Kidney (tissue), 22 donors: ENCODE measurements at places on chromosomes 1 and 21.

GRCh38 chr1:54861070-54861761 lies 25.8 kb downstream of the DHCR24 start:
- no peaks in the 10 kb centered on the region for H3K36me3 ChIP-seq
- no peaks in the 10 kb centered on the region for H3K27me3 ChIP-seq
- H3K27ac ChIP-seq, result no peak overlapping the region
- H3K4me1 ChIP-seq, result peaks cover 5% of the 10 kb centered on the region
- no peak for DNase-seq

- H3K27ac ChIP-seq, result no peak overlapping the region
- no peaks in the 10 kb centered on the region for H3K36me3 ChIP-seq
- no peaks in the 10 kb centered on the region for H3K27me3 ChIP-seq
- H3K4me1 ChIP-seq, result no peaks in the 10 kb centered on the region
- DNase-seq, result no peak
- no peak overlapping the region for H3K4me3 ChIP-seq
Measured at GRCh38 chr1:19000065-19000464, 43.6 kb upstream of the IFFO2 start.

GRCh38 chr1:176976225-176976624 lies 188.3 kb downstream of the ASTN1 start:
- H3K27ac ChIP-seq, result no peak overlapping the region
- no peaks in the 10 kb centered on the region for H3K36me3 ChIP-seq
- no peak overlapping the region for H3K4me3 ChIP-seq
- H3K27me3 ChIP-seq, result no peaks in the 10 kb centered on the region
- no peaks in the 10 kb centered on the region for H3K4me1 ChIP-seq

GRCh38 chr1:189269011-189269410 lies 1208.7 kb downstream of the BRINP3 start:
- no peak overlapping the region for H3K27ac ChIP-seq
- DNase-seq, result no peak

DNA sequence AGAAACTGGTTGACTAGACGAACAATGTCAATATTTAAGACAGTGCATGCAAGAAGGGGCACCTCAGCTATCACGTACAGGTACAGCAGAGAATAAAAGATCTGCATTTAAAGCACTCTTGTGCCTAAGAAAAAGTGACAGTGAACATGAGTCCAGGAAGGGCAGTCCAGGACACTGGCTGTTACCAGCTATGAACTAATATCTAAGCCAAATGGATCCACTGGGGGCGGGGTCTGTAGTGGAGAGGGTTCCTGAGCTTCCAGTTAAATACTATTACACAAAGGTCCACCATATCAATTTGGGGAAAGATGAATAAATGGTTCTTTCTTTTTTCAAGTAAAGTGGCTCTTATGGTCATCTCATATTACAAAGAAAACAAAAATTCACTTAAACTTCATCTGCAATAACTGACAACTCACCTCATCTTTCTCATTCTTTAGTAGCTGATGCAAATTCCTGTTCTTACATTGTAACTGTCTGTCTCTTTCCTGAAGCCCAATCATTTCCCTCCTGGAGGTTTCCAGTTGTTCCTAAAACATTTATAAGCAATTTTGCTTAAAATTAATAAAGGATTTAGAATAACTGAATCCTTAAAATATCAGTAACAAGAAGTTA lies 24.5 kb downstream of the SSX2IP start:
- no peak for DNase-seq
- H3K4me1 ChIP-seq, result no peaks in the 10 kb centered on the region
- H3K27me3 ChIP-seq, result no peaks in the 10 kb centered on the region
- no peaks in the 10 kb centered on the region for H3K36me3 ChIP-seq
- no peak overlapping the region for H3K4me3 ChIP-seq
- H3K27ac ChIP-seq, result no peak overlapping the region

- no peaks in the 10 kb centered on the region for H3K4me1 ChIP-seq
- H3K27me3 ChIP-seq, result no peaks in the 10 kb centered on the region
- peak; percentile 41 for DNase-seq
- no peak overlapping the region for H3K4me3 ChIP-seq
Measured at GRCh38 chr1:11071463-11072215, 11.8 kb upstream of the SRM start.

- no peaks in the 10 kb centered on the region for H3K36me3 ChIP-seq
- H3K4me3 ChIP-seq, result no peak overlapping the region
- H3K27me3 ChIP-seq, result no peaks in the 10 kb centered on the region
- no peaks in the 10 kb centered on the region for H3K4me1 ChIP-seq
Measured at GRCh38 chr1:245217853-245218608, 63.2 kb downstream of the KIF26B start.
